ENCODE measurements at places on chromosomes 4 and X.

DNA sequence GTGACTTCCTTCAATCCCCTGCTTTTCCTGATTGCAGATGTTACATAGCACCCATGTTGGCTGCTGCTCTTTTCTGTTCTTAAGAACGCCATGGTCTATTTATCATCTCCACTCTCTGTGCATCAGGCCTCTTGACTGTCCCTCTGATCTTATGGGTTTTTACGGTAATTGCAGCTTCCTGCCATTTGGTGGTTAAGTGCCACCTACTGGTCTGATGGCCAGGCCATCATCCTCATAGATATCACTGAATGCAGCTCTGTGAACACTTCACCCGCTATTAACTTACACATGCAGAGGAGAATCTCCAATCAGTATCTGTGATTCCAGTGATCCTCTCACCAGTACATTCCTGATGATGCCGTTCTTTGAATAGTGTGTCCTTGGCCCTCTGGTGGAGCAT, 382.4 kb downstream of the TRAM1L1 start:
- DNase-seq: no peak

- no peak for DNase-seq
Measured at GRCh38 chrX:138996268-138996667, 284.8 kb upstream of the FGF13 start.

DNA sequence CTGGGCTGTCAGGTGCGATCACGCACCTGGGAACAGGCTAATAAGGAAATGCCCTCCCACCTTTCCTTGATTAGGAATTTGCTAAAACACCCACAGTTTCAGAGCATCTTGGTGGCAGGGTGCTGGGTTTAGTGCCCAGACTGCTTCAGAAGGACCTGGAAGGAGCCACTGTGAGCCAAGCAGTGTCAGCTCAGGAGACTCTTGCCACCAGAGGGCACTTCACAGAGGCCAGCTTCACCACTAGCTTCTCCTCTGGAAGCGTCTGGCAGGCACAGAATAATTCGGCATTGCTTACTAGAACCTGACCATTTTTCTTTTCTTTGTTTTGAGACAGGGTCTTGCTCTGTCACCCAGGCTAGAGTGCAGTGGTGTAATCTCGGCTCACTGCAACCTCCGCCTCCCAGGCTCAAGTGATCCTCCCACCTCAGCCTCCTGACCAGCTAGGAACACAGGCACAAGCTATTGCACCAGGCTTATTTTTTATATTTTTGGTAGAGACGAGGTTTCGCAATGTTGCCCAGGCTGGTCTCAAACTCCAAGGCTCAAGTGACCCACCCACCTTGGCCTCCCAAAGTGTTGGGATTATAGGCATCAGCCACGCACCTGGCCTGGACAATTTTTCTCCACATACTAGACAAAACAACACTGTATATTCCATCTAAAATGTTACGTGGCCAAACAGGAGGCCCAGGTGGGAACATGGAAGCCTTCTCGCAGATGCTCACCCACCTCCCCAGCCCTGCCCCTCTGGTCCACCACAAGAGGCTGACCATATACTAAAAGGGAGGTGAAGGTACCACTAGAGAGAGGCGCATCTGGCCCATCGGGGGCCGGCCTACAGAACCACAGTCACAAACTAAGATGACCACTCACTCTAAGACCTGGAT, 14.1 kb downstream of the NOP14 start:
- DNase-seq: no peak

DNA sequence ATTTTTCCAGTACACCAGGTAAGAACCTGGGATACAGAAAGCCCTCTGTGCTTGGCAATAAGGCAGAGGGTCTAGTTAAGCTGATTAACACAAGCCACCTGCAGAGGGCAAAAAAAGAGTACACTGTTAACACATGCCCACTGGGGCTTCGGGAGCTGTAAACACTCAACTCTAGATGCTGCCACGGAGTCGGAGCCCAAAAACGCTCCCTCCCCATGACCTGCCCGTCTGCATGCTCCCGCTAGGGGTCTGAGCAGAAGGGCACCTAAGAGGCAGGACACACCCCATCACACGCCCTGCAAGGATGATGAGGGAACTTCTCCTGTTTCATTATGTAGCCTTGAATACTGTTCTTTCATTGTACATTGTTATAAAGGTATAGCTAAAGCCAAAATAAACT, 715.6 kb upstream of the AADAT start:
- no peak for DNase-seq

- no peak for DNase-seq
Measured at GRCh38 chr4:5965225-5965624, 53.0 kb downstream of the C4orf50 start.

DNA sequence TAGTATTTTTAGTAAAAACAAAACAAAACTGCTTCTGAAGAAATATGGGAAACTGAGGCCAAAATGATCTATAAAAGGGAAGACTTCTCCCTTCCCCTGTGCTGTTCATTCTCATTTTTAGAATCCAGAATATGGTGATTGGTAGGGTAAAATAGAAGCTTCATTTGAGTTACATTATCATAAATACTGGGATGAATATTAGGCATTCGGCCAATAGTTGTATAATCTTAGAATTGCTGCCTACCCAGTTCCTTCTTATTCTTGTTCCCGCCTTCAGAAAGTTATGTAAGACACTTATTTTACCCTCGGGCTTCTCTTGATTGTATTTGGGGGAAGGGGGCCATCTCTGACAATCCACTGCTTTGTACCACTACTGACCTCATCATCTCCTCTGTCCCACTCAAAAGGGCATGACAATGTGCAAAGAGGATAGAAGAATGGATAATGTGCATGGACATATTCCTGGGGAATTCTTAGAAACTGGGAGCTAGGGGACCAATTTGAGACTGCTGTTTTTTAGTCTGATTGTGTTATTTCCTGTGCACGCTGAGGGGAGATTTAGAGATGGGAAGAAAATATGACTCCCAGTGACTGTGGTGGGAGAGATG, 588 bp downstream of the ART3 start:
- DNase-seq: no peak

DNA sequence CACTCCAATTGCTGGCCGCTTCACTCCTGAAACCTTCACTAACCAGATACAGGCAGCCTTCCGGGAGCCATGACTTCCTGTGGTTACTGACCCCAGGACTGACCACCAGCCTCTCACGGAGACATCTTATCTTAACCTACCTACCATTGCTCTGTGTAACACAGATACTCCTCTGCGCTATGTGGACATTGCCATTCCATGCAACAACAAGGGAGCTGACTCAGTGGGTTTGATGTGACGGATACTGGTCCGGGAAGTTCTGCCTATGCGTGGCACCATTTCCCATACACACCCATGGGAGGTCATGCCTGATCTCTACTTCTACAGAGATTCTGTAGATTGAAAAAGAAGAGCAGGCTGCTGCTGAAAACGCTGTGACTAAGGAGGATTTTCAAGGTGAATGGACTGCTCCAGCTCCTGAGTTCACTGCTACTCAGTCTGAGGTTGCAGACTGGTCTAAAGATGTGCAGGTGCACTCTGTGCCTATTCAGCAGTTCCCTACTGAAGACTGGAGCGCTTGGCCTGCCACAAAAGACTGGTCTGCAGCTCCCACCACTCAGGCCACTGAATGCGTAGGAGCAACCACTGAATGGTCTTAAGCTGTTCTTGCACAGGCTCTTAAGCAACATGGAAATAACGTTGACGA, 35.8 kb upstream of the PRDM8 start:
- DNase-seq: no peak

DNA sequence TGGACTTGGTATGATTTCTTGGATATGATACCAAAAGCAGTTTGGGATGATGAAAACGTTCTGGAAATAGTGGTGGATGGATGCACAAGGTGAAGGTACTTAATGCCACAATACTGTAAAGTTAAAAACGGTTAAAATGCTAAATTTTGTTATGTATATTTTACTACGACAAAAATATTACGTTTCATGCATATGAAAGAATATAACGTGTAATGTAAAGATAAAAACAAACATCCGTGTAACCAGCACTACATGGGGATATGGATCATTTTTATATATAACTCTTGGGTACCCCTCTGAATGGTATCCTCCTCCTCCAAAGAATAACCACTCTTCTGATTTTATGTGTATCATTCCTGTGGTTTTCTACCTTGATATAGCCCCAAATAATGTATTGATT, 862 bp upstream of the CENPU start:
- DNase-seq: no peak

- no peak for DNase-seq
Measured at GRCh38 chr4:97411356-97411755, 731.9 kb downstream of the STPG2 start.

- DNase-seq: no peak
Measured at GRCh38 chrX:3462166-3462508, 115.7 kb upstream of the MXRA5 start.

GRCh38 chr4:120995266-120996010, 72.9 kb upstream of the PRDM5 start:
- no peak for DNase-seq

GRCh38 chrX:129522184-129523078, 859 bp downstream of the SMARCA1 start:
- peak; percentile 31 for DNase-seq

DNA sequence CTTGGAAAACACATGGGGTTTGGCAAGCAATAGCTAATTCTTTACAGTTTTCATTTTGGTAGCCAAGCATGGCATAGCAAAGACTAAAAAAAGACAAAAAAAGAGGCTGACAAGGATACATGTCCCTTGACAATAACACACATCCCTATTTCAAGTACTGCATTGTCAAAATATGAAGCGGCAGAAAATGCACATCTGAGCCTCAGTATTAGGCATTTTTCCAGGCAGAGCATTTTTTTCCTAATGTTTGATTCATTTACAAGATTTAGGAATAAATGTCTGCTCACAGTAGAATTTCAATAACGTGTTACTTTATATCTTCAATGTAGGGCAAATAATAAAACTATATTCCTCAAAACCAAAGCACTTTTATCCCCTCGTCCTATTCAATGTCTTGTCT, 216.3 kb upstream of the PCDH18 start:
- DNase-seq: no peak

GRCh38 chr4:66956426-66956825, 588.9 kb downstream of the CENPC start:
- no peak for DNase-seq

All from neuronal stem cell (in vitro differentiated cells).